ENCODE measurements at places on chromosomes 5 and 9. TPM values are rescaled to one million over a fixed set of nuclear protein-coding genes. Genes with fewer than 3 reads are reported as not detected.

The BRD3OS gene
- total RNA-seq: 16.4 TPM

The C9 gene
- total RNA-seq: not detected

- DNase-seq: no peak
Observed at GRCh38 chr5:172648013-172648381, 6.9 kb downstream of the NEURL1B start.

The SURF2 gene
- total RNA-seq: 44.4 TPM

The SLC9A3 gene
- 0.75 TPM for total RNA-seq

GRCh38 chr9:1929722-1930244, 85.4 kb upstream of the SMARCA2 start:
- DNase-seq: no peak

- no peak for DNase-seq
Observed at GRCh38 chr9:70959366-70959765, 162.1 kb downstream of the TRPM3 start.

The STX17 gene
- 21.2 TPM for total RNA-seq

All from H9 (cell line).